ENCODE measurements at places on chromosomes 2 and 18. TPM values are rescaled to one million over a fixed set of nuclear protein-coding genes. Genes with fewer than 3 reads are reported as not detected.

The FAM228A gene
- total RNA-seq: not detected

The ACTR1B gene
- 59.2 TPM for total RNA-seq

The RUFY4 gene
- total RNA-seq: 2.7 TPM

The PLGLB1 gene
- 2.2 TPM for total RNA-seq

The SP9 gene
- not detected for total RNA-seq

The PIKFYVE gene
- total RNA-seq: 21.2 TPM

The STK11IP gene
- total RNA-seq: 21.3 TPM
